ENCODE measurements at places on chromosomes 5 and 9.
A peak's percentile ranks its signal among the peaks of the same experiment; 100 is the strongest.

DNA sequence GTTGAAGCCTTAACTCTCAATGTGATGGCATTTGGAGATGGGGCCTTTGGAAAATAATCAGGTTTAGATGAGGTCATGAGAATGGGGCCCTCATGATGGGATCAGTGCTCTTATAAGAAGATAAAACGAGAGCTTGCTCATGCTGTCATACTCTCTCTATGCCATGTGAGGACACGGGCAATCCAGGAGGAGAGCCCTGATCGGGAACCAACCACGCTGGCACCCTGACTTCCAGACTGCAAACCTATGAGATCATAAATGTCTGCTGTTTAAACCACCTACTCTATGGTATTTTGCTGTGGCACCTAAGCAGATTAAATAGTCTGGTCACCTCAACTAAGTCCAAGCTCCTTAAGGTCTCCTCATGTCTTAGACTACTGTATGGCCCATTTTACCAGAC lies 10.0 kb downstream of the HMGCS1 start:
- no peak for DNase-seq

GRCh38 chr9:136499071-136499934 lies 16.5 kb upstream of the SEC16A start:
- no peak for DNase-seq

GRCh38 chr9:125466411-125466810 lies 204.8 kb downstream of the GAPVD1 start:
- DNase-seq = no peak

DNA sequence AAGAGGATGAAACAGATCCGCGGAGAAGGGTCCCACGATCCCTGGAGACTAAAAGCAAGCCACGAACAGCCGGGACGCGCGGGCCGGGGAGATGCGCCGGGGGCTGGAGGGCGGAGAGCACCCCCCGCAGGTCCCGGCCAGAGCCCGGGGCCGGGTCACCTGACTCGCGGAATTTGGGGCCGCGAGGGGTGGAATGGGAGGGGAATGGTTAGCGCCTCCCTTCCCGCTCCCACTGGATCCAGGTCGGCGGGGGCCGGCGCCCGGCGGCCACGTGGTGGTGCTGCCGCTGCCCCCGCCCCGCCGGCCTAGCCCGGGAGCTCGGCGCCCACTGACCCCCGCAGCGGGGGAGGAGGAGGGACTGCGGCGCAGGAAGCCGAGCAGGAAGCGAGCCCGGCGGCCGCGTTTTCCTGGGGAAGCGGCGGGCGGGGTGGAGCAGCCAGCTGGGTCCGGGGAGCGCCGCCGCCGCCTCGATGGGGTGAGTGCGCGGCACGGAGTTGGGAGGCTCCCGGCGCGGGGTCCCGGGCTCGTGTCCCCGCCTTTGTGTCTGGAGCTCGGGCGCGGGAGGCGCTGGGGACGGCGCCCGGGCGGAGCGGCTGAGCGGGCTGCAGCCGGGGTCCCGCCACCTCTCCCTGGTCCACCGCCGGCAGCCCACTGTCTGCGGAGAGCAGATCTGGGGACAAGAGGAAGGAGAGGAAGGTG lies at the start of gene RAI14:
Gene RAI14 (plus strand): TSS at position 328 of the 699 bp plus-strand sequence. CDS start 30,592 bp downstream, outside the sequence.
- DNase-seq = peak; percentile 66

DNA sequence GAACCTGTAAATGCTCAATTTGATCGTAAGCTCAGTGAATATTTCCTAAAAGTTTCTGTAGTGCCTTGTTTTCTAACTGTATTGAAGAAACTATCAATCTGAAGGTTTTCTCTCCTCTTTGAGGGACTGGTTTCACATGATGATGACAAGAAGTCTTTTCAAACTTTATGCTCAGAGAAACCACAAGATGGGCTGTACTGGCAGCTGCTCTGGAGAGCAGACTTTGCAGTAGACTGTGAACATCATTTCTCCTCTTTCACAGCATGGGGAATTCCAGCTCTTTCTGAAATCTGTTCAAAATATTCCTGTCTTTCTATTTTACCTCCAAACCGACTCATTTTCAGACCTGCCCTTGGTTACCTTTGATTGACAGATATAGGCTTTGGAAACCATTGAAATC lies 194.4 kb downstream of the IZUMO3 start:
- no peak for DNase-seq

DNA sequence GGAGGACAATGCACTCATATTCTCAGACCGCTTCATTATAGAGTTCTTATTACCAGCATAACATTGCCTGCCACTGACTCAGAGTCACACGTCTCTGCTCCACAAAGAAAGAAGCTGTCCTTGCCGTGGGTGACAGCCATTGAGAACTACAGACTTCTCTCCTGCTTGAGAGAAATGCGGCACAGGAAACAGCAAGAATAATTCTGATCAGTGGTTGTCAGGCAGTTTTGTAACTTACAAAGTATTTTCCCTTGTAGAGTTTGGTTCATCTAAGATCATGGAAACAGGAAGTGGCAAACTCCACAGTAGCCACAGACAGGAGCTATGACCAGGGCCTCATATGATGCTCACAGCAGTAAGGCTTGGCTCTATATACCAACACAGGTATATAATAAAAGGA lies 47.0 kb downstream of the KCNV2 start:
- no peak for DNase-seq

- no peak for DNase-seq
These were observed 59.1 kb upstream of the SH3GL2 start for GRCh38 chr9:17519761-17520160.

- no peak for DNase-seq
These were observed 410.2 kb upstream of the SLC30A5 start for GRCh38 chr5:68683632-68684036.

DNA sequence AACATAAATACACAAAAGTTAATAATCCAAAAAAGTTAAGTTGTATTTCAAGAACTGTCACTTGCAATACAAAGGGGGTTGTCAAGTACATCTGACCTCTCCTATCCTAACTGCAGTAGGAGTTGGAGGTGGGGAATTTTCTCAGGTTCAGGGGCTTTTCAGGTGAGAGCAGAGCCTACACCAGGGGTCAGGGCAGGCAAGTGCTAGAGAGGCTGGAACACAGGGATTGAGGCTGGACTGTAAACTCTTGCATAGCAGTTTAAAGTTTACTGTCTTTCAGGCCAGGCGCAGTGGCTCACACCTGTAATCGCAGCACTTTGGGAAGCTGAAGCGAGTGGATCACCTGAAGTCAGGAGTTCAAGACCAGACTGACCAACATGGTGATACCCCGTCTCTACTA lies 25.4 kb upstream of the RASGRF2 start:
- no peak for DNase-seq

DNA sequence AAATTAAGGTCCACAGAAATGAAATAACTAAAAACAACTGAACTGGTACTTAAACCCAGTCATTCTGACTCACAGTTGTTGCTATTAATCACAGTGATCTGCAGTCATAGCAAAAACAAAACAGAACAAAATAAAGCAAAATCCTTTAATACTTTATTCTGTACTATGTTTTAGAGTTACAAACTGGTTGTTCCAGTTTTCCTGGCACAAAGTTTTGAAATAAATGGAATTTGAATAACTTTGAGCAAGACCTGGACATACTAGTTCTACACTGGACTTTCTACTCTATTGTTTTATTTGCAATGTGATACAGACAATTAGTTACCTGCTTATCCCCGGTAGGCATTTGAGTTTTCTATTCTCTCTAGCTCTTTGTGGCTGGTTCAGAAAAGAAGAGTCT lies 147.9 kb downstream of the DMRT2 start:
- DNase-seq = no peak

DNA sequence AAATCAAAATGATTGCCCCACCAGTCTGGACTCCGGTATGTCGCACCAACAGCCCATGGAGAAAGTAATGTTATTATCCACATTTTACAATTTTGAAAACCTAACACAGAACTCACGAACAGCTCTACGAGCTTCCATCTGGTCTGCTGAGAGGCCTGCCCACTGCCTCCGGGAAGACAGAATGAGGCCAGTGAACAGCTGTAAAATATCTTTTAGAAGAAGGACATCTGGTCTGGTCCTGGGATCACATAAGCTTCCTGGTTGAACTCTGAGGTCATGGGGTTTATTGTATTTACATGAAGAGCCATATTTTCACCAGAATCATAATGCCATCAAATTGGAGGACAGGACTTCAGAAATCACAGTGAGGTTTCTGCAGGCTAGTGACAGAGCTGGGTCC lies 89.0 kb downstream of the FRMD3 start:
- DNase-seq = no peak

GRCh38 chr5:56522960-56523359 lies 289.8 kb upstream of the ANKRD55 start:
- DNase-seq = no peak

- DNase-seq = no peak
These were observed 126.1 kb downstream of the GPBP1 start for GRCh38 chr5:57299986-57300385.

GRCh38 chr9:79140751-79141150 lies 431.0 kb upstream of the TLE4 start:
- DNase-seq = no peak

- DNase-seq = peak; percentile 34
These were observed 177.2 kb downstream of the OSTF1 start for GRCh38 chr9:75265525-75265972.

DNA sequence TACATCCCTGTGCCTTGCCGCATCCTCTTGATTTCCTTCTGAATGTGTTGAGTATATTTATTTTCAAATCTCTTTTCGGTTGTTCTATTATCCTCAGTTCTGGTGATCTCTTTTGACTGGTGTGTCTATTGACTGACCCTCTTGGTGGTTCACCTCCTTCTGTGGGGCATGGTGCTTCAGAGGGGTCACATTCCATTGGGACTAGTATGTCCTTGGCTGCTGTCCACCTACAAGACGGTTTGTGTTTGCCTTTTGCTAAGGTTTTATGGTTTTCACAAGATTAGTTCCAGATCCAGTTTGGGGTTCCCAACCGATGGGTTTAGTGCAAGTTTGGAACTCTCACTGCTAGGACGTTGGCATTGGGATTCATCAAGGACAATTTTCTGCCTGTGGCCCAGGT lies 66.6 kb downstream of the PHF2 start:
- DNase-seq = no peak

GRCh38 chr9:130302785-130303612 lies 37.4 kb downstream of the HMCN2 start:
- no peak for DNase-seq

DNA sequence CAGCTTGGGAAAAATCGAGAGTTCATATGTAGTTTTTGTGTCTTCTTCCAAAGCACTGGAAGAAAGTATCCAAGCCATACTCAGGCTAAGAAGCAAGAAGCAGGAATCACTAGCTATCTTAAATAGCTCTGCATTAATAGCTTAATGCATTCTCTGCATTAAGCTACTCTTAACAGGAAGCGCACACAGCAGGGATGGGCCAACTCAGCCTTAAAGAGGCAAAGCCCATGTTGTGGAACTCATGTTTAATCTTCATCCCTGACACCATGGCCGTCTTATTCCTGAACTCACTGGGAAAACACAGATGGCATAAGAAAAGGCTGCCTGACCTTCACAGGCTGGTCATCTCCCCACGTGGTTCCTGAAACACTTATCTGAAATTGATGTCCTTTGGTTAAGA lies 18.7 kb upstream of the ICE1 start:
- no peak for DNase-seq

DNA sequence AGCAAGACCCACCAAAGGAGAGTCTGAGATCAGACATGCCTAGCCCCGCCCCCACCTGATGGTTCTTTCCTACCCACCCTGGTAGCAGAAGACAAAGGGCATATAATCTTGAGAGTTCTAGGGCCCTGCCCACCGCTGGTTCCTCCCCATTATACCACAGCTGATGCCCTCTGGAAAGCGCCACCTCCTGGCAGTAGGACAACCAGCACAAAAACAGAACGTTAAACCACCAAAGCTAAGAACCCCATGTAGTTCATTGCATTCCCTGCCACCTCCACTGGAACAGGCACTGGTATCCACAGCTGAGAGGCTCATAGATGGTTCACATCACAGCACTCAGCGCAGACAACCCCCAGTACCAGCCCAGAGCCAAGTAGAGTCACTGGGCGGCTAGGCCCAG lies 81.2 kb upstream of the TRPC7 start:
- DNase-seq = no peak

DNA sequence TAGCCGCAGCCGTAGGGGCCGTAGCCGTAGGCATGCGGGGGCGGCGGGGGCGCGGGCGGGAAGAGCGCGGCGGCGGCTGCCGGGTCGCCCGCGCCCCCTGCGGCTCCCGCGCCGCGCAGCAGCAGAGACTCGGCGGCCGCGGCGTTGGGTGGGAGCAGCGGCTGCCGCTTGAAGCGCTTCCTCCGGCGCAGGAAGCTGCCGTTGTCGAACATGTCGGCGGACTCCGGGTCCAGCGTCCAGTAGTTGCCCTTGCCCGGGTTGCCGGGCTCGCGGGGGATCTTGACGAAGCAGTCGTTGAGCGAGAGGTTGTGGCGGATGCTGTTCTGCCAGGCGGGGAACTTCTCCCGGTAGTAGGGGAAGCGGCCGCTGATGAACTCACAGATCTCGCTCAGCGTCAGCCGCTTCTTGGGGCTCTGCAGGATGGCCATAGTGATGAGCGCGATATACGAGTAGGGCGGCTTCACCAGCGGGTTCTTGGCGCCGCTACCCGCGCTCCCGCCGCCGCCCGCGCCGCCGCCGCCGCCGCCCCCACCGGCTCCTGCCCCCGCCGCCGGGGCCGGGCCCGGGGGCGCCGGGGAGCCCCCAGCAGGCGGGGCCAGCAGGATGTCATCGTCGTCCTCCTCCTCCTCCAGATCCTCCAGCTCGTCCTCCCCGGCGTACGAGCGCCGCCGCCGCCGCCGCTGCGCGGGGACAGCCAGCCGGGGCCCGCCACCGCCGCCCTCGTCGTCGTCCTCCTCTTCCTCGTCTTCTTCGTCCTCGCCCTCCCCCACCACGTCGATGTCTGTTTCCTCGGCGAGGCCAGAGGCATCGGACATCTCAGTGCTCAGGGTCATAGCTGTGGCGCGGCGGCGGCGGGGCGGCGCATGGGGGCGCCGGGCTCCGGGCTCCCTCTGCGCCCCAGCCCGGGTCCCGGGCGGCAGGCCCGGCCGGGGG lies 781 bp downstream of the FOXD1 start:
- peak; percentile 59 for DNase-seq

GRCh38 chr5:170480260-170480659 lies 23.6 kb upstream of the KCNIP1 start:
- no peak for DNase-seq

DNA sequence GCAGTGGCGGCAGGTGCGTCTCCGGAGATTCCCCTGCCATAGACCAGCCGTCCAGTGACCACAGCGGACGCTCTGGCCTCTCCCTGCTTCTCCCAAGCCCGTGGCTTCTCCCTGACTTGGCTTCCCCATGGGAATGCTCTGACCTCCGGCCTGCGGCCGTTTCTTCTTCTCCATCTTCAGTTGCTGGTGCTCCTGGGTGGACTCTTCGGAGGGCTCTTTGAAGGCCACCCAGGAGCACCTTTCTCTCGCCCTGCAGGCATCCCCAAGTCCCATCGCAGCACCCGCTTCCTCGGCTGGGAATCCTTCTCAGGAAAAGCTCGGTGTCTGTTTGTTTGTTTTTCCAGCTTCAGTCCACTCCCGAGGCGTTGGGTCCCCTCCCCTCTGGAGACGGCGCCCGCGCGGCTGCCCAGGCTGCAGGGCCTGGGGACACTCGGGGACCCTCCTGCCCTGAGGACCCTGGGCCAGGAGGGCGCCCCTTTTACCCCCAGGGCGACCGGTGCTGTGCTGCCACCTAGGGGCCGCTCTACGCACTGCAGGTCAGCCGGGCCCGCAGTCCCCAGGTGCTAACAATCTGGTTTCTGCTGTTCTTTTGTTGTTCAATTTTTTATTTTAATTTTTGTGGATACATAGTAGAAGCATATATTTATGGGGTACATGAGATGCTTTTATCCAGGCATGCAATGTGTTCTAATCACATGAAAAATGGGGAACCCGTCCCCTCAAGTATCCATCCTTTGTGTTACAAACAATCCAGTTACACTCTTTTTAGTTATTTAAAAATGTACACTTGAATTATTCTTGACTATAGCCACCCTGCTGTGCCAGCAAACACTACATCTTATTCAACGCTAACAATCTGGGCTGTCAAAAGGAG lies 197.9 kb upstream of the ADAMTS16 start:
- DNase-seq = peak; percentile 39
